ENCODE measurements at places on chromosomes 1 and 21.

- DNase-seq: no peak
Observed at GRCh38 chr1:33396188-33397124, 34.4 kb downstream of the PHC2 start.

- no peak for DNase-seq
Observed at GRCh38 chr1:52748119-52748518, 21.9 kb downstream of the ZYG11B start.

GRCh38 chr1:209590405-209590804 is 6.9 kb downstream of the CAMK1G start:
- no peak for DNase-seq

- DNase-seq: no peak
Observed at GRCh38 chr1:6170742-6171201, 9.3 kb downstream of the CHD5 start.

DNA sequence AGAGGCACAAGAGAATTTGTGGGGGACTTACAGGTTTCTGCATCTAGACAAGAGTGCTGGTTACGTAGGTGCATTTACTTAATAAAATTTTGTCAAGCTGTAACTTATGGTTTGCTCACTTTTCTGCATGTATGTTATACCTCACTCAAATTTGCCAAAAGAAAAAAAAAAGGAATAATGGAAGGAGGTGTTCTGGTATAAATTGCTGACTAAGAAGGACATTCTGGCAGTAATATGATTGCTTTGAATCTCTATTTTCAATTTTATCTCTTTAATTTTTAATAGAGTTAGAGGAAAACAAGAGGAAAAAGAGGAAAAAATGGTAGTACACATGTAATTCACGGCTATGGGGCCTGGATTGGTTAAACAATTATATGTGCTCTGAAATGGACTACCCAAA is 119.5 kb downstream of the DUSP10 start:
- no peak for DNase-seq

- no peak for DNase-seq
Observed at GRCh38 chr1:235923466-235924021, 56.8 kb upstream of the LYST start.

GRCh38 chr1:165650981-165651625 is 20.1 kb downstream of the MGST3 start:
- DNase-seq: no peak

GRCh38 chr1:20212685-20213331 is 26.5 kb upstream of the PLA2G2C start:
- peak; percentile 73 for DNase-seq

- no peak for DNase-seq
Observed at GRCh38 chr1:84946631-84947030, 50.3 kb downstream of the MCOLN2 start.

DNA sequence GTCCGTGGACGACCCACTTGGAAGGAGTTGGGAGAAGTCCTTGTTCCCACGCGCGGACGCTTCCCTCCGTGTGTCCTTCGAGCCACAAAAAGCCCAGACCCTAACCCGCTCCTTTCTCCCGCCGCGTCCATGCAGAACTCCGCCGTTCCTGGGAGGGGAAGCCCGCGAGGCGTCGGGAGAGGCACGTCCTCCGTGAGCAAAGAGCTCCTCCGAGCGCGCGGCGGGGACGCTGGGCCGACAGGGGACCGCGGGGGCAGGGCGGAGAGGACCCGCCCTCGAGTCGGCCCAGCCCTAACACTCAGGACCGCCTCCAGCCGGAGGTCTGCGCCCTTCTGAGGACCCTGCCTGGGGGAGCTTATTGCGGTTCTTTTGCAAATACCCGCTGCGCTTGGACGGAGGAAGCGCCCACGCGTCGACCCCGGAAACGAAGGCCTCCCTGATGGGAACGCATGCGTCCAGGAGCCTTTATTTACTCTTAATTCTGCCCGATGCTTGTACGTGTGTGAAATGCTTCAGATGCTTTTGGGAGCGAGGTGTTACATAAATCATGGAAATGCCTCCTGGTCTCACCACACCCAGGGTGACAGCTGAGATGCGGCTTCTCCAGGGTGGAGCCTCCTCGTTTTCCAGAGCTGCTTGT is 32.4 kb downstream of the PRMT2 start:
- peak; percentile 59 for DNase-seq

DNA sequence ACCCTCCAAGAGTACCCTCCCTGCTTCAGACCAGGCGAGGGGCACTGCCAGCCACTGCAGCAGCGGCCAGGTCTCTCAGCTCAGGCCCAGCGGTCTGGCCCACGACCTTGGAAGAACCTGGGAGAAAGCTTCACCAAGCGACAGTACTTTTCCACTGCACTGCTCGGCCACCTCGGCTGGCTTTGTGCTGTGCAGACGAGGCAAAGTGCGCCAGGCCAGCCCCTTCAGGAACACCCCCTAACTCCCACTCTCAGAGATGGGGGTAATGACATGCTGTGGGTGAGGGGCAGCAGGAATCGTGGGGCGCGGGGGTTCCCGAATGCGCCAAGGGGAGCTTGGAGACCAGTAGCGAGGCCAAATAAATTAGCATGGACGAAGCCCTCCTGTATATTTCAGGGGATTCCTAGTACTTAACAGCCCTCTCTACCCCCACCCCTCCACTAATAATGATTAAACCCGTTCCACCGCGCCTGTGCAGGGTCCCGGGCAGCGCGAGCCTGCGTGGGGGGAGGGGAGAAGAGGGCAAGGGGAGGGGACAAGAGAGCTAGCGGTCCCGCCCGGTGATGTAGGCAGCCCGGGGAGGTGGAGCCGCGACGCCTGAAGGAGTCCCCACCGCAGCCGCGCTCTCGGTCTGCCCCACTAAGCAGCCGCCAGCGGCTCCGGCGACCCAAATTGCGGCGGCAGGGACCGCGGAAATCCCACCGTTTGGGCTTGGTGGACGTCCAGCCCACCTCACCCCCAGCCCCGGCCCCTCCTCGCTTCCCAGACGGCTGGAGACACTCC is at the start of gene FAM43B:
Gene FAM43B (plus strand): TSS at position 629 of the 783 bp plus-strand sequence. CDS start 401 bp downstream, outside the sequence.
- DNase-seq: no peak

DNA sequence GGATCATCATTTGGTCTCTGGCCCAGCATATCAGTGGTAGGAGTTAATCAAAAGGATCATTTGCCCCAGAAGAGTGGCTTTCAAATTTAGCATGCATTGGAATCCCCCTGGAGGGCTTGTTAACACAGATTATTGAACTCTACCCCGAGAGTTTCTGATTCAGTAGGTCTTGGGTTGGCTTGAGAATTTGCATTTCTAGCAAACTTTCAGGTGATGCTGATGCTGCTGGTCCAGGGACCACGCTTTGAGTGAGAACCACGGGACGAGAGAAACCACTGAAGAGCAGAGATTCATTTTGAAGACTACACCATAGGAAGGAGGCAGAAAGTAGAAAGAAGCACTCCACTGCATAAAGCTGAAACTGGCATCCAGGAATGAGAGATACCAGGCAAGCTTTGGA is 81.3 kb upstream of the DUSP10 start:
- no peak for DNase-seq

DNA sequence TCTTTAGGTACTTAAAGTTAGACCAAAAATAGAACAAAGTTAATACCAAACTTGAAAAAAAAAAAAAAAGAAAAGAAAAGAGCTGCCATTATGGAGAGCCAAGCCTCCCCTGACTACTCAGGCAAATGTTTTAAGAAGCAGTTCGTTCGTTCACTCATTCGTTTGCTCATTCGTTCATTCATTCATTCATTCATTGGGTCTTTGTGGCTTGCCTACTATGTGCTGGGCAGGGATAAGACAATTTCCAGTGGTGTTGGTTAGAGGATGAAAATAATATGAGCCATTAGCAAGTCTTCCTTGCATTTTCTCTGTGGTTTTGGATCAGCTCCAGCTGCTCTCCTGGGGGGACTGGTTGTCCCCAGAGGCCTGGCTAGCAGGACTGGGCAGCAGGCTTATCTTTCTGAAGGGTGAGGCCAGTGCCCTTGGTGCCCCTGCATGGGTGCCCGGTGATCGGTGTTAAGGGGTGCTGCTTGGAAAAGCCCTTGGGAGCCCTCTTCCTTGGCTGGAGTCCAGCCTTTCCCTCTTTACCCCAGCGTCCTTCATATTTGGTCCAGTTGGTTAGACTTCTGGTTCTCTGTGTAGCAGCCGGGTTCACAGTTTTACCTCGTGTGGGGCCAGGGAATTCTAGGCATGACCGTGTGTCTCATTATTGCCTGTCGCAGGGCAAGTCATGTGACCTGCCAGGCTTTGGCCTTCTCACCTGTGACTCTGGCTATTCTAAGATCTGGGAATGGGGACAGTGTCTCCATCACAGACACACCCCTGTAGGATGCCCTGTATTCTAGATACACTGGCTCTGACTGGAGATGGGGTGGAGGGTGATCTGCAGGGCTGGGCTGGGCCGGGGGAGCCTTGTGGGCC is 32.8 kb downstream of the LHX4 start:
- DNase-seq: no peak

GRCh38 chr1:170586321-170587252 is 54.6 kb downstream of the GORAB start:
- no peak for DNase-seq

GRCh38 chr1:211511947-211512346 is 20.0 kb upstream of the RD3 start:
- DNase-seq: no peak

DNA sequence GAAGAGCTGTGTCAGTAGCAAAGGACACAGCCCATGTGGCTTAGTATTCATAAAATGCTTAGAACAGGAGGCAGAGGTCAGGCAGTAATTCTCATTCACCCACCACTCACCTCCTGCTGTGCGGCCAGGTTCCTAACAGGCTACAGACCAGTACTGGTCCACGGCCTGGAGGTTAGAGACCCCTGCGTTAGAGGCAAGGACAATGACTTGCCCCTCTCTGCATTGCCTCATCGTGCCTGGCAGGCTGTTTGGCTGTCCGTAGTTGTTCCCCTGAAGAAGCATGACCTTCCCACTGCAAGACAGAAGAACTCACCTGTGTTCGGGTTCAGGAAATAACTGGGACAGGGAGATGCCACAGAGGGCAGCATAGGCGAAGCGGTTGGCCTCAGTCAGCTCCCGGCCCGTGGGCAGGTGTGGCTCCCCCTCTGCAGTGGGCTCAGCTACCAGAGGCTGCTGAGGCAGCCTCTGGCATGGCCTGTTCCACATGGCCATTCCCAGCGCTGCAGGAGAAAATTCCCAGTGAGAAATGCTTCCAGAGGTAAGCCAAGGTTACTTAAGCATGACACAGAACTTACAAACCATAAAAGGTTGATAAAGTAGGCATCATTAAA is 19.3 kb downstream of the TMCO4 start:
- DNase-seq: no peak

DNA sequence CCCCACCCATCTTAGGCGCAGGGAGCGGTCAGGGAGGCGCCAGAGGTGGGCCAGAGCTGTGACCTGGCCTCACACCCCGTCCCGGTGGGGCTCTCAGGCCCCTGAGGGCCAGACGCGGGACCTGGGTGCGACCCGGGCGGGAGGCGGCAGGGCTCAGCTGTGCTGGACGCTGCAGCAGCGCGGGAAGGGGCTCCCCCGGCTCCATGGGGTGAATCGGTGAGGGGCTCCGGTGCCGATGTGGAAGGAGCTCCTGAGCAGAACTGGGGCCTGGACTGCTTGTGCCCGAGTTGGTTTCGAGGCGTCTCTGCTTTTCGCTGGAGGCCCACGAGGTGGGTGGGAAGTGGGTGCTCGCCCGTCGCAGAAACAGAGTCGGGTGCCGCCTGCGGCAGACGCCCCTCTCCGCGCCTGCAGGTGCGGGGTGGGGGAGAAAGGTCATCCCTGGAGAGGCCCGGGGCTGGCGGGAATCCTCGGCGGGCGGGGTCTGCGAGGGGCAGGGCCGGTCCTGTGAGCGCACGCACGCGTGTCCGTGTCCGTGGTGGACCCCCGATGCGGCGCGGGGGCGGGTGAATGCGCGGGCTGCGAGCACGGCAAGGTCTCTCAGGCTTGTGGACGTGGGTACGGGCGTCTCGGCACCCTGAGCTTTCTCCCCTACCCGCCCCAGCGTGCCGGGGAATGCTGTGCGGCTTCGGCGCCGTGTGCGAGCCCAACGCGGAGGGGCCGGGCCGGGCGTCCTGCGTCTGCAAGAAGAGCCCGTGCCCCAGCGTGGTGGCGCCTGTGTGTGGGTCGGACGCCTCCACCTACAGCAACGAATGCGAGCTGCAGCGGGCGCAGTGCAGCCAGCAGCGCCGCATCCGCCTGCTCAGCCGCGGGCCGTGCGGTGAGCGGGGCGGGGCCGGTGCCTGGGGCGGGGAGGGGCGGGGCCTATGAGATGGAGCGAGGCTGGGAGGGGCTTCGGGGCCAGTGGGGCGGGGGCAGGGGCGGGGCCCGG is 20.4 kb downstream of the AGRN start:
- DNase-seq: peak; percentile 96

- DNase-seq: no peak
Observed at GRCh38 chr21:40615505-40616376, 231.2 kb downstream of the DSCAM start.

GRCh38 chr1:29124366-29125236 is 898 bp upstream of the TMEM200B start:
- peak; percentile 84 for DNase-seq

DNA sequence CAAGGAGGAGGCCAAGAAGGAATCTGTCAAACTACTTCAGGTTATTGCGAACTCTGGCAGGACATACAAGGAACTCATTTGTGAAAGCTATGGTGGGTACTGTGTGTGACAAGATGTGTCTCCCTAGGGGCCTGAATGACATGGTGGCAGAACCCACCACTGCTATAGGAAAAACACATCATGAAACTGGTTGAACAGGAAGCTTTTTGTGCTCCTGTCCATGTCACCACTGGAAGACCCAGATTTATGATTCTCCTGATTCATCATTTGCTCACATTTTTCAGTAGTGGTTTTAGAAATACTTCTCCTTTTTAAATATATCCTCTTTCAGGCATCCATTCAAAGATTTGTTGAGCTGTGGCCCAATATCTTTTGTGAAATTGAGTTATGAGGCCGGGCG is 23.6 kb downstream of the ARMH1 start:
- no peak for DNase-seq

DNA sequence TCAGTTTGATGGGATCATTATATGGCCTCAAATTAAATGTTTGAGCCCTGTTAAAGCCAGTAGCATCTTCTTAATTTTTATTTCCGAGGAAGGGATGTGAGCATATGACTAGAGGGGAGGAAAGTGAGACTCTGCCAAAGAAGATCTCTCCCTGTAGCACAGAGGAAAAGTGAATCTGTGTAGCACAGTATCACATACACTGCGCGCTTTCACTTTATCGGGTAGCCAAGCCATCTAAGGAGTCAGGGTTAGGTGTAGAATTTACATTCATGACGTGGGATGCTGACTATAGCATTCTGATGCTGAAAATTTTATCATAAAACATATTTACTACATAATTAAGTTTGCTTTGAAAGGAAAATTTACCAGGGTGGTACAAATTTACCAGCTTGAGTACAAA is 24.0 kb downstream of the LRRC8D start:
- DNase-seq: no peak

- DNase-seq: no peak
Observed at GRCh38 chr1:113199760-113200455, 126.9 kb downstream of the LRIG2 start.
